ENCODE measurements at places on chromosomes 1 and 21. TPM values are rescaled to one million over a fixed set of nuclear protein-coding genes. Genes with fewer than 3 reads are reported as not detected.

Gene GIPC2
- total RNA-seq: not detected

Gene S100A8
- not detected for total RNA-seq

DNA sequence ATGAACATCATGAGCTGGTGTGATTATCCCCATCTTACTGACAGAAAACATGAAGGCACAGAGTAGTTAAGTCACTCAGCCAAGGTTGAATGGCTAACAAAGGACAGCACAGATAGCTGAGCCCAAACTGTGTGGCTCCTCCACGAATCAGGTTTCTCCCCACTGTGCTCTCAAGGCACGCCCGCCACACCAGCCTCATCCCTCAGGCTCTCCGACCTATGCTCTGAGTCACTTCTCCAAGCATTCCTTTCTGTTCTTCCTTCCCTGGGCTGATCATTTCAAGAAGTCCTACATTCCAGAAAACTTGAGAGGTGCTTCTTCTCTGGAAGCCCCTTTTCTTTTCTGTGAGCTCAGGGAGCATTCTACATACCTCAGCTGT, 25.3 kb upstream of the SDC3 start:
- DNase-seq: no peak

GRCh38 chr1:229059671-229060539, 211.0 kb upstream of the RAB4A start:
- no peak for DNase-seq

- DNase-seq: peak; percentile 19
Observed at GRCh38 chr1:162128693-162129356, 59.3 kb downstream of the NOS1AP start.

DNA sequence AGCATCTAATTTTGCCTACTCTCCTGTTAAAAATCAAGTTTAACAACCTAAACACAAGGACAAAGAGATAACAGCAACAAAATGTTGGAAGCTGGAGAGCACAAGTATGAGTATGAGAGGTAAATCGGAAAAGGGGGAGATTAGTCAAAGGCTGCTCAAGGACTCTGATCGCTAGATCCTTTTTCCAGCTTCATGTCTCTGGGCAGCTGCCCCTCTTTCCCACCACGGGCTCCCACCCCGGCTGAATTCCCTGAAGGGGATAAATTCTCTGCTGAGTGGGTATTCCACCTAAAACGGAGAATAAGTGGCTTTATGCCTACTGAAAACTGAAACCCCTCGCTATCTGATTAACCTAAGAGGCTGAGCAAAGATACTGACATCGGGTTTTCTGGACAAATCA, 696 bp upstream of the CTBS start:
- no peak for DNase-seq

Gene FASLG
- total RNA-seq: not detected

DNA sequence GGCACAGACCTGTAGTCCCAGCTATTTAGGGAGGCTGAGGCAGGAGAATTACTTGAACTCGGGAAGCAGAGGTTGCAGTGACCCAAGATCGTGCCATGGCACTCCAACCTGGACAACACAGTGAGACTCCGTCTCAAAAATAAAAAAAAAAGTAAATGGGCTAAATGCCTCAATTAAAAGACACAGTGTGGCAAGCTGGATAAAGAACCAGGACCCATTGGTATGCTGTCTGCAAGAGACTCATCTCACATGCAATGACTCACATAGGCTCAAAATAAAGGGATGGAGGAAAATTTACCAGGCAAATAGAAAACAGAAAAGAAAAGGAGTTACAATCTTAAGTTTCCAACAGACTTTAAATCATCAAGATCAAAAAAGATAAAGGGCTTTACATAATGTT, 40.3 kb downstream of the ACBD6 start:
- no peak for DNase-seq

DNA sequence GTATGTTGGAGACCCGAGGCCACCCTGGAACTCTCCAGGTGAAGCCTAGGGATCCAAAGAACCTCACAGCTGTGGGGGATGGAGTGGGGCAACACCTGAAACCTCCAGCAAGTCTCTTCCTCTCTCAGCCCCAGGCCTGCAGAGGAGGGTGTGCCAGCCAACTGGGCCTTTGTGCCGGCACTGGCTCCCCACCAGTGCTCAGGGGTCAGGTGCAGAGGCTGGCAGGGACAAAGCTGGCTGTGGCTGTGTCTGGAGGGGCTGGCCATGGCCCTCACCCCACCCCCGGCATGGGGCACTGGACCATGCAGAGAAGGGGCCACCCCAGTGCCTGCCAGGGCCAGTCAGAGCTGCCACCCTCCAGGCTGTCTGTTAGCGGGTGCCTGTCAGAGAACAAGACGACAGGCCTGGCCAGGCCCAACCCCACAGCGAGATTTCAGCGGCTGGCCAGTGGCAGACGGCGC, 3.9 kb downstream of the COL18A1 start:
- no peak for DNase-seq

DNA sequence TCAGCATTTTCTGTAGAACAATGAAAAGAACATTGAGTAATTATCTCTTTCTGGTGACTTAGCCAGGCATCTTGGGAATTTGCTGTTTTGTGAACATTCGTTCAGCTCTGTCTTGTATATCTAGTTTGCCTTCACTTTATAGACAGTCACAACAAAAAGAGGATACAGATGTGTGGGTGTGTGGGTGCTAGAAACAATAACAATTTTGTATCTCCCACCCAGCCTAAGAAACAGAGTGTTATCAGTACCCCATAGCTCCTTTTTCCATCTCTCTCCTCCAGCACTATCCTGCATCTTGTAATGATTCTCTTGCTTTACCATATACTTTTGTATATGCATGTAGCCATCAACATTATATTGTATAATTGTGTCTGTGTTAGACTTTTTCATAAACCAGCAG, 33.0 kb downstream of the AK4 start:
- DNase-seq: no peak

Gene TCEANC2
- total RNA-seq: 8.8 TPM

Gene SYNJ1
- total RNA-seq: 4.1 TPM

DNA sequence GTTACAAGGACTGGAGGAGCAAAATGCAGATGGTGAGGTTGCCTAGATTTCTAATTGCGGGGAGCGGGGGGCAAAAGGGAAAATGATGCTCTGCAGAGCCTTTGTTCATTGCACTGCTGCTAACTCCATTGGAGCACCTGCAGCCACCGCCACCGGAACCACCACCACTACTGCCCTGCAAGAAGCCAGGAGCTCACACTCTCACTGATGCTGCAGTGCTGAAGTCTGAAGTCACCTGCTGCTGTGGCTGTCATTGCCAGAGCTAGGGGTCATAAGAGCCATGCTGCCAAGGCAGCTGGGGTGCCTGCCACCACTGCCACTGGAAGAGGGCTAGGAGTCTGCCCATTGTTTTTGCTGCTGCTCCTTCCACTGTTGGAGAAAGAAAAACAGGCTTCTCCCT, 7.3 kb upstream of the HPCAL4 start:
- no peak for DNase-seq

Gene OPTC
- not detected for total RNA-seq

Gene CRYBG2
- 3.0 TPM for total RNA-seq

- DNase-seq: no peak
Observed at GRCh38 chr1:101683561-101683960, 313.2 kb downstream of the OLFM3 start.

- DNase-seq: no peak
Observed at GRCh38 chr1:199109160-199109559, 470.3 kb downstream of the PTPRC start.

- DNase-seq: peak; percentile 22
Observed at GRCh38 chr1:117368116-117369108, 1.2 kb downstream of the MAN1A2 start.

- DNase-seq: peak; percentile 10
Observed at GRCh38 chr1:234776876-234777855, 167.2 kb upstream of the IRF2BP2 start.

DNA sequence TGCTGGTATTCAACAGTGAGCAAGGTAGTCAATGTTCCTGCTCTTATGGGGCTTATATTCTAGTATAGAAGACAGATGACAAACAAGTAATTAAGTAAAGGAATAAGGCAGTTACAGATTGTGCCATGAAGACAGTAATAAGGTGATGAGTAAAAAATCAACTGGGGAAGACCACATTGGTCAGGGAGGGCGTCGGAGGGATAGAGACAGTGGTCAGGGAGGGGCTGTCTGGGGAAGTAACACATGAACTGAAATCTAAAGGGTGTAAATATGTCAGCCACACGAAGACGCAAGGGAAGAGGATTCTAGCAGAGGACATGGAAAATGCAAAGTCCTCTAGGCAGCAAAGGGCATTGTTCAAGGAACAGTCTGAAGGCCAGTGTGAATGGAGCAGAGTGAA, 10.1 kb downstream of the IL12RB2 start:
- DNase-seq: no peak

Gene VSIG8
- total RNA-seq: not detected

DNA sequence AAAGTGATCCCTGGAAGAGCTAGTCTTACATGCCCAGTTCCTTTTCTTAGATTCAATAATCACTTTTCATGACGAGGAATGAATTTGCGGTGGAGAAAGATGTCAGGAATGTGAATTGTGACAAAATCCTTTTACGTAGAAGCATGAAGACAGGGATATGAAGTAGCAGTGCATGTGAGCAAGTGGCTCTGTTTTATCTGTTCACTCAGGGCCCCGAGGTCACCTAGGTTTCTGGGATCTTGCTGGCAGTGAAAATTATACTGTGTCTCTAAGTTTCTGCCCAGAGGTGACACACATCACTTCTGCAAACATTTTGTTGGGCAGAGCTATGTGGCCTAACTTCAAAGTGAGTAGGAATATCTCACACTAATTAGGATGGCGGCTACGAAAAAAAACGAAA, 79.3 kb downstream of the USP25 start:
- DNase-seq: no peak

GRCh38 chr21:35942211-35943144, 117.8 kb downstream of the SETD4 start:
- DNase-seq: no peak

Gene HOOK1
- total RNA-seq: 12.1 TPM

Gene ARHGAP29
- total RNA-seq: 14.8 TPM

Gene BLACAT1
- 13.9 TPM for total RNA-seq

GRCh38 chr1:2108877-2109580, 58.8 kb downstream of the PRKCZ start:
- no peak for DNase-seq

Gene DNALI1
- total RNA-seq: 36.5 TPM

- DNase-seq: no peak
Observed at GRCh38 chr1:94550396-94550795, 8.8 kb upstream of the F3 start.

Gene SHISAL2A
- 0.11 TPM for total RNA-seq

Gene NBPF4
- not detected for total RNA-seq

DNA sequence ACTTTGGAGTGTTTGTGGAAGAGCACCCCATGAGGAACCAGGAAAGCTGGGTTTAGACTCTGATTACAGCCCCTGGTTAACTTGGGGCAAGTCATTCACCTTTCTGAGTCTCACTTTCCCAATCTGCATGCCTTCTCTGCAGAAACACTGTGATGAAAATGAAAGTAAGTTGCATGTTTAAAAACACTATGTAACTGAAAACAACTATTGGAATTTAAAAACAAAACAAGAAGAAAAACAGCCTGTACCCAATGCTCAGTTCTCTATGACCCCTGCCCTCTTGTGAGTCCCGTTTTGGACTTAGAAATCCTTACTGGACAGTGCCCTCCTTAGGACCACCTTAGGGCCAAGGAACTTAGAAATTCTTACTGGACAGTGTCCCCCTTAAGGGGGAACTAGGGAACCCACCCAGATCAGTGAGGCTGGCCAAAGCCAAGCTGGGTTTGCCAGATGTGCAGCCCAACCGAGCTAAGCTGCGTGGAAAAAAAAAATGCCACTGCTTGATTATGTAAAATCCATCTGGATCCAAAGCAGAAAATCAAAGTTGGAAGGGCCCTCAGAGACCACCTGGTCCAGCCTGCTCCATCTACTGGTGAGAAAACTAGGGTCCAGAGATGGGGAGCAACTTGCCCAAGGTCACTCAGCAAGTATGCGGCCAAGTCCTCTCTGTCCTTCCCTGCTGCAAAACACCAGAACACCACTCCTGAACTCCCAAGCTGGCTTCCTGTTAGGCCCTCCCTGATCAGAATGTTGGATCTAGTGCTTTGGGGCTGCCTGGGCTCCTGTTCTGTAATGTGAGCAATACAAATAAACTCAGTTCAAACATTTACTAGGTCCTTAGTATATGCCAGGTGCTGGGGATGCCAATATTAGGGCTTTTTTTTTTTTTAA, 77.7 kb downstream of the MRPL37 start:
- no peak for DNase-seq

DNA sequence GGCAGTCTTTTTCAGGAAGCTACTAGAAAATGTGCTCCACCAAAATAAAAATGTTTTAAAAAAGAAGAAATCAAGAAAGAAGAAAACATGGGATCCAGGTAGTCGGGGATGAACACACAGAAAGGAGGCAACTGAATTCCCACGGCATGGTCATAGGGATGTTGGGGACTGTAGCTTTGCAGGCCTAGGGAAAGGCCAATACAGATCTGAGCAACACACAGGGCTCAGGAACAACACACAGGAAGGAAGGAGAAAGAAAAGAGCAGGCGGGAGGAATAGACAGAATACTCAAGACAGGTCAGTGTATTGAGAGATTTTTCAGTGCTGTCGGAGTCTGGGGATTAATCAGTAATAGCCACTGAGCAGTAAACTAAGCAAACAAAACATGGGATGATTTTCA, 142.7 kb upstream of the SYT6 start:
- no peak for DNase-seq

DNA sequence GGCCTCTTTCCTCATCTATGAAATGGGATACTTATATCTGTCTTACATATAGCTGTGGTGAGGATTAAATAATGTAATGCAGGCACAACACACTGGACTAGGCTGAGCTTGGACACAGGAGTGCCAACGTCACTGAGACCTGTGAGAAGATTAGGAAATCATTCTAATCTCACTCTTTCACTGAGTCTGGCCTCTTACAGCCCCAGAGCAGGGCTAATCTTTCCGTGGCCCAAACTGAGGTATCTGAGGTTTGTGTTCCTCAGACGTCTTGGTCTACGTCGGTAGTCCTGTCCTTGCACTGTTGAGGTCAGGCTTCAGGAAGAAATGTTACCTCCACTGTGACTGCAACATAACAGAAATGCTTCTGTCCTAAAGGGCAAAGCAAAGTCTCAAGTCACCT, 22.6 kb upstream of the A3GALT2 start:
- no peak for DNase-seq

GRCh38 chr1:12201352-12202189, 28.3 kb upstream of the VPS13D start:
- DNase-seq: no peak

- no peak for DNase-seq
Observed at GRCh38 chr21:14916676-14917141, 148.1 kb downstream of the NRIP1 start.

DNA sequence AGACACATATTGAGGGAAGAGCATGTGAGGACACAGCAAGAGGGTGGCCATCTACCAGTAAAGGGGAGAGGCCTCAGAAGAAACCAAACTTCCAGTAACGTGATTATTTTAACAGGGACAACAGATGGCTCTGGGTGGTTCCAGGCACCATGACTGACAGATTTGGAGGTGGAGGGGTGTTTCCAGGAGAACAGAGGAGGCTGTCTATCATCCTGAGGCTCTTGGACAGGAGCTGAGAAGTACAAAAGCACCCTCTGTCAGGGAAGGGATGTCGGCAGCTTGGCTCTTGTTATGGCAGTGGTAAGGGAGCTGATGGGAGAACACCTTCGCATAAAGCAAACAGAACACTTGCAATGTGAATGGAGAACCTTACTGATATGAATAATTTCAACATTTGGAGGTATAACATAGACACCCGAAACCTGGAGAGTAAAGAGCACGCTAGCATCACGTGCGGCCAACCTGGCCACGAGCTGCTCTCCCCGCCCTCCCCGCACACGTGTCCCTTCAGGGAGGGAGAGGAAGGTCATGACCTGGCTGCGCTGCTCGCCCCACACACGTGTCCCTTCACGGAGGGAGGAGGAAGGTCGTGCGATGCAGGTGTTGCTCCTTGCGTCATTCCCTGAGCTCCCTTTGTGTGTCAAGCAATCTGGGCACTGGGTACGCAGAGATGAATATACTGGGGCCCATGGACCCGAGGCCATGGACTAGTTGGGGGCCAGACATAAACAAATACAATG, 37.5 kb upstream of the NLRP3 start:
- no peak for DNase-seq

All from neural progenitor cell (in vitro differentiated cells).